Stimulated activated CD4-positive, alpha-beta T cell treated with anti-CD3 and anti-CD28 coated beads, TNF-alpha, amount 100 ng/mL, for 4 hours (primary cell): ENCODE measurements at places on chromosomes 3 and 15.

DNA sequence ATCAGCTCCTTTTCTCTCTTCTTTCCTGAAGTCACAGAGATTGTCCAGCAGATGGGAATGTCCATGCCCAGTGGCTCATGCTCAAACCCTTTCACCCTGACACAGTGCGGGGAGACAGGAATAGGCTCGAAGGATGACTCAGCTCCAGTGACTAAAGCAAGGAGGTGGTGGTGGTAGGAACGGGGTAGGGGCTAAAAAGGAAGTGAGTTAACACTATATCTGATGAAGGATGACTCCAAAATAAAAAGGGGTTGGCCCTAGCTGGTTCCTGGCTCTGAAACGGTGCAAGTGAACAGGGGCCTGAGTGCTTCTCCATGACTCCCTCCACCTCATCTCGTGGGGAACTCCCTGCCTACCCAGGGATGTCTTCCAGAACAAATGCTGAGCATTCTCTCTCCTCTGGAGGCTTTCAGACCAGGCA lies 167.4 kb upstream of the LPP start:
- DNase-seq = no peak

DNA sequence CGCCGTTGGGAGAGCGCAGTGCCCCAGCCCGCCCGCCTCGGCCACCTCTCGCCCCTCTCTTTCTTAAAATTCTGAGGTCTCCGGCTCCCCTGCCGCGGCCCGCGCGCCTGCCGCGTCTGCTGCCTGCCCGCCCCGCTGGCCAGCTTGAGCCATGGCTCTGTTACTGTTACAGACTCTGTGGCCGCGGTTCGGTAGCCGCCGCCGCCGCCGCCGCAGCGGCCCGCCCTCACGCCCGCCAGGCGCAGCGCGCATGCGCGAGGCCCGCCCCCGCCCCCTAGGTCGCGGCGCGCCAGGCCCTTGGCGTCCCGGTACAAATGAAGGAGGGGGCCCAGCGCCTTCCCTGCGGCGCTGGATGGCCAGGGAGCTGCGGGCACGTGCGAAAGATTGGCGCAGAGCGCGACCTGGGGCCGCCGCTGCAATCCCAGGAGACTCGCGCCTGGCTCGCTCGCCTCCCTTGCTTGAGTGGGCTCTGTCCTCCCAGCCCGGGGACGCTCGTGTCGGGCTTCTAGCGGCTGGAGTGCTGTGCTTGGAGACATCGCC lies at the start of gene ONECUT1:
Gene ONECUT1, minus strand, starts transcription at position 168 of the 540 bp plus-strand sequence. CDS start 452 bp downstream, outside the sequence.
- peak; percentile 18 for DNase-seq

GRCh38 chr3:45209526-45209925 lies 16.6 kb downstream of the TMEM158 start:
- DNase-seq = no peak

DNA sequence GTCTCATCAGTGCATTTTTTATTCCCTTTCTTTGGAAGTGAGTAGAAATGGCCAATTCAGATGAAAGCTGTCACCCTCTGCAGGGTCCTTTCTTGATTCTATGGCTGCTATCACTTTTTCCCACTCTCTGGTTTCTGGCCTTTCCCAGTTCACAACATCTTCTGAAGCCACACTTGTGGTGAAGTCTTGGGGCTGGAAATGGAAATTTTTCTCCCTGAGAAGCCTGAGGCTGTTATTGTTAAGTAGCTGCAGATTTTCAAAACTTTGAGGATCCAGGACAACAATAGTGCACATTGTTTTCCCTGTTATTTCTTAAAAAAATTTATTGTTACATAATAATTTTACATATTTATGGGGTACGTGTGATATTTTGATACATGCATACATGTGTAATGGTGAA lies 250.3 kb upstream of the RASGRP1 start:
- DNase-seq = no peak

DNA sequence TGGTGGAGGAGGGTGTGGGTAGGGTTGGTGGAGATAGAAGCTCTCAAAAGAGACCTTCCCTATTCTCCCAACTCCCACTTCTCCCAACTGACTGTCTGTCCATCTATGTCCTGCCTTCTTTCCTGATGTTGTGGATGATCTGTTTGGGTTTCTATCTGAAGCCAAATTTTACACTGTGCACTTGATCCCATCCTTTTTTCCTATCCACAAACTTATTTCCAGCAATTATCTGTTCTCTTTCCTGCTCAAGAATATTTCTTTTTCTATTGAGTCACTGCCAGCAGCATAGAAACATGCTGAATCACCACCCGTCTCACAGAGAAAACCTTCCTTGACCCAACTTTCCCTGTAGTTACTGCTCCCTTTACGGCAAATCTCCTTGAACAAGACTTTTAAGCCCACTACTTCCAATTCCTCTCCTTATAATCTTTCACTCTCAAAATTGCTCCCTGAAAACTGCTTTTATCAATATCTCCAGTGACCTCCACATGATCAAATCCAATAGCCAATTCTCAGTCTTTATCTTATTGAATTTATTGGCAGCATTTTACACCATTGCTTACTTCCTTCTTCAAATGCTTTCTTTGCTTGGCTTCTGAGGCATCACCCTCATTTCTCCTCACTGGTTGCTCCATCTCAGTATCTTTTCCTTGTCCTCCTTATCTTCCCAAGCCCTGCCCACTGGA lies 141.2 kb upstream of the SLC7A14 start:
- no peak for DNase-seq

- DNase-seq = no peak
Observed at GRCh38 chr3:123310741-123311140, 109.0 kb downstream of the SEC22A start.

DNA sequence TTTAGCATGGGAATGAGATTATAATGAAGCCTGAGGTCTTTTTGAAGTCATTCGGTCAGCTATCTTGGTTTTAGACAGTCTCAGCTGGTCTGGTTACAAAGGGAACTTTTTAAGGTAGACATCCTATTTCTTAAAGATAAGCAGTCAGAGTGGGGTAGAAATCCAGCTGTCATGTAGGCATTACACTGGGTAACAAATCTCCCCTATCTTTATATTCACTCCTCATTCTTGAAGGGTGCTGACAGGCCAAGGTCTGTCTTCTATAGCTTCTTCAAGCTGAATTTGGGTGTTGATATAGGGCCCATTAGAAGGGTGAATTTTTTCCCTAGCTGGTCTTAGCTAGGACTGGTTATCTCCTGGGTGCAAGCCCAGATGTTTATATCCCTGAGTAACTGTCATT lies 21.2 kb upstream of the NDN start:
- no peak for DNase-seq

GRCh38 chr3:123880998-123881561 lies 3.1 kb downstream of the MYLK start:
- DNase-seq = no peak

- DNase-seq = no peak
Observed at GRCh38 chr3:149473357-149474249, 894 bp upstream of the TM4SF4 start.

- DNase-seq = no peak
Observed at GRCh38 chr3:43074482-43074881, 31.4 kb downstream of the POMGNT2 start.

GRCh38 chr3:141243271-141243707 lies 11.7 kb downstream of the PXYLP1 start:
- DNase-seq = peak; percentile 42

GRCh38 chr3:183895296-183895695 lies 10.6 kb upstream of the PARL start:
- no peak for DNase-seq

DNA sequence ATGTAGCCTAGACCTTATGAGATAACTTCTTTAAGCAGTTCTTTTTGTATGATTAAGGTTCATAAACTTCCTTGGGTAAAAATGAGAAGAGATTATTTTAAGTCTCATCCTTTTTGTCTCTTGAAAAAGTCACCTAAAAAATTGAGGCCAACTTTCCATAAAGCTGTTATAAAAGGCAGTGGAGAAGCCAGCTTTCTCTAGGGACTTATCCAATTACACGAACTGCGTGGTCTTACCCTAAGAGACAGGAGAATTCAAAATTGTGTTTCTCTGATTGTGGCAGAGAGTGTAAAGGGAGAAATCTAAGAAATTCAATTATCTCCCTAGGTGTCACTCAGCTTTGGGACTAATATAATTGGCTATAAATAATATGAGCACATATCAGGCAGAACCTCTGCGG lies 262.0 kb downstream of the SHOX2 start:
- no peak for DNase-seq

- no peak for DNase-seq
Observed at GRCh38 chr3:112858410-112859069, 11.9 kb upstream of the CD200R1L start.

DNA sequence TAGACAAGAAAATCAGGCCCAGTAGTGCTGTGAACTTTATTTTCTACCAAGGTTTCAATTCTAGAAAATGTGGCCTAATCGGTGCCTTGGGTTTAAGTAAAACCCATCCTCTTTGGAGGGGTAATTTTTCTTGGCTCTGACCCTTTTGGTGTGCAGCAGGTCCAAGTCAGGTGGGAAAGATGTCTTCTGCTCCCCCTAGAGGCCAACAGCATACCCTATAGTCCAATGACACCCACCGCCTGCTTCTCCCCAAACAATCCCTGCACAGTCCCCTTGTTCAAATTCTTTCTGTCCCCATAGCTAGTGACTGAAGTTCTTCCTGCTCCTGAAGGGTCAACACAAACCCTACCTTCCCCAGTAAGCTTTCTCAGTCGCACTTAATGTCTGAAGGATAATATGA lies 261.8 kb upstream of the GOLGA6L4 start:
- DNase-seq = no peak

DNA sequence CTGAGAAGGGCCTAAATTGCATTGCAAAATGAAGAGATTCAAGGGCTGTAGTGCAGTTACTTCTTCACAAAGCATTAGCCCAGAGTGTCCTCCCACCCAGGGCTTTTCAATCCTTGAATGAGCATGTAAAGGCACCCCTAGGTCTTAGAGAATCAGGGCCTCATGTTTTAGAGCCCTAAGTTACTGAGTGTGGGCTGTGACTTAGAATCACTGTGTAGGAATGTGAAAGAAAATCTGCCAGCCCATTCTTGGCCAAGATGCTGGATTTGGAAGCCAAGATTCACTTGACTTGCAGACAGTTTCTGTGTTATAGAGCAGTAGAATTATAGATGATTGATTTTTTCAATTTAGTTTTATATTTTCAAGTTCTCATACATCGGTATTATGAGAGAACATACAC lies 153.2 kb downstream of the MYRIP start:
- no peak for DNase-seq

DNA sequence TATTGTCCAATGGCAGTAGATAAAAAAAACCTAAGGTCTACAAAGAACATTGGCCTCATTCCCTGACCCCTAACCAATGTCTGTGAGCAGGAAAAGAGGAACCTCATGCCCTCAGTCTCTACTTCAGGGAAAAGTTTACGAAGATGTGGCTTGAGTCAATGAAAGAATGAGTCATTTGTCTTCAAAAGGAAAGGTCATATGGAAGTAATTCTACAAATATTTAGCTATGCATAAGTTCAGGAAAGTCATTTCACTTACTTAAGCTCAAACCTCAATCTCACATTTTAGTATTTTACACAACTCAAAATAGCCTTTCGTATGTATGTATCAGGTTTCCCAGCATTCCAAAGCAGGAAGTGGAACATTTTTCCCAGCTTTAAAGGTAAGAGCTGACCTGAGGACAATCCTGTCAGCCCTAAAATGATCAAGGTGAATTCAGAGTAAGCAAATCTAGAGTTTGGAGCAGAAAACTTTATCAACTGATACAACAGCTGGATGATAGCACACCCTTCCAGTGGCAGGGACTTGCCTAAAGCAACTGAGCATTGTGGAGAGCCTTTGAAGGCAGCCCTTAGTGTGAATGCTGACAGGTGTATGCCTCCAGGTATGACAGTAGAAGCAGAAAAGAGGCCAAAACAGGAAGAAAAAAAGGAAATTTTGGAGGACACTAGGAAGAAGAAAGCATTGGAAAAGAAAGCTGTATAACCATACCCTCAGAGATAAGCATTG lies 53.9 kb upstream of the ACKR4 start:
- DNase-seq = no peak

- DNase-seq = no peak
Observed at GRCh38 chr15:73717802-73718201, 33.6 kb downstream of the CD276 start.

DNA sequence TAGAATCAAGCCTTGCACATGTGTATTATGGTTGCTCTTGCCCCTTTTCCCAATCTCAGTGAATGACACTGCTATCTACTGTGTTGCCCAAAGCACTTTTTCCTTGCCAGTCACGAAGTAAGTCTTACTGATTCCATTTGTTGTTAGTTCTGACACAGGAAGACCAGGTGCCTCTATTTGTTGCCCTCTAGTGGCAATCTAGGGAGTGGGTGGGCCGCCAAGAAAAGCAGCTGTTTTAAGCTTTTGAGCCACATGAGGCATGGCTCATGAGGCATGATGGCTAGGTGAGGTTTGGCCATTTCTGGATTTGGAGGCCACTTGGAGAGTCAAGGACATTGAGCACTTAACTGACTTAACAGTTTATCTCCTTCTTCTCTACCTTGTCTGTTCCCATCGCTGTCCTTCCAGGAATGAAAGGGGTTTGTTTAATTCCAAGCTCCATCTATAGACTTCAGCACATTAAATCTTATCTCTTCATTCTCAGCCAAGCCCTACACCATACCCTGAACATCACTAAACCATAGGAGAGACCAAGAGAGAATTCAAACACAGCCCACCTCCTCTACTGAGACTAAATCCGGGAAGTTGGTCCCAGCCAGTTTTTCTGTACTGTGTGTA lies 103.1 kb downstream of the HCN4 start:
- peak; percentile 18 for DNase-seq

DNA sequence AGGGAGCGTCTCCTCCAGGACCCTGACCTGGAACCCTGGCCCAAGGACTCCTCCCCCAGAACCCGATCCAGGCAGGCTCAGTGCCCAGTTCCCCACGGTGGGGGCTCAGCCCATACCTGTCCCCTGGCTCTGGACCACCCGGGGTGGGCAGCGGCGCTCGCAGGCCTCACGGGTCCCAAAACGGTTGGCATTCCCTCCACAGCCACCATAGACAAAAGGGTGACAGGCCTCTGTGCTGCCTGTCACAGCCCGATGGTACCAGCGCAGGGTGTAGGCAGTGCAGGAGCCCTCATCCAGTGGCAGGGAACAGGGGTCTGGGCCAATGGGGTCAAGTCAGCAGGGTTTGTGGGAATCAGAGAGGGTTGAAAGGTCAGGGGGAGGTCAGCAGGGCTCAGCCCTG lies 1.1 kb upstream of the UCN2 start:
- no peak for DNase-seq

DNA sequence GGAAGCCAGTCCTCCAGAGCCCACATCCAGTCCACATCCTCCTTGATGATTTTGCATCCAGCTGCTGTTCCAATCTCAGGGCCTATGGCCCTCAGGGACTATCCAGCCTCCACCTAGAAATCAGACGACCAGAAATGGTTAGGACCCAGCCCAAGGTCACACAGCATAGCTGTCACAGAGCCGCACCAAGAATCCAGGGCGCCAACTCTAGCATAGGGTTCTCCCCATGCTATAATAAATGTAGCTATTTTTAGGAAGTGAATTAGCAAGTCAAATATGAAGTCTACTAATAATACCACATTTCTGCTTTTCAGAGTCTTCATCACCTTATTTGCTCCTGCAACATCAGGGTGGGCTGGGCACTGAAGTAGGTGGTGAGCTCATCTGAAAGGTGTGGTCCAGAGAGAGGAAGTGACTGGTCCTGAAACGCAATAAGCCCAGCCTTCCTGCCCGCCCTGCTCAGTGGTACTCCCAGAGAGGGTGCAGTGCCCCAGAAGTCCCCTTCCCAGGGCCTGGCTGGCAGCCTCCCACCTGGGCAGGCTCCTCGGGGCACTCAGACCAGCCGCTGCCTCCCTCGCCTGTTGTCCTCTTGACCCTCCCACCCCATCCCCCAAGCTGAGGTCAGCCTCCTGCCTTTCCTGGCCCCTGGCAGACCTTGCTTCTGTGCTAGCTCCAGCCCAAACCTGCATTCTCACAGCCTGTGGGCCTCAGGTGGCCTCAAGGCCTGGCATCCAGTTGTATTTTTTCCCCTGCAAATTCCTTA lies 17.6 kb upstream of the CYP11A1 start:
- no peak for DNase-seq
